AG10803 (cell line): ENCODE measurements at places on chromosomes 12 and 14.
A peak's percentile ranks its signal among the peaks of the same experiment; 100 is the strongest.

GRCh38 chr12:124523071-124523470 is 44.3 kb downstream of the NCOR2 start:
- DNase-seq, result peak; percentile 53

GRCh38 chr12:91186156-91186555 is 3.5 kb upstream of the DCN start:
- no peak for DNase-seq

GRCh38 chr14:89158701-89159100 is 258.3 kb downstream of the FOXN3 start:
- no peak for DNase-seq

DNA sequence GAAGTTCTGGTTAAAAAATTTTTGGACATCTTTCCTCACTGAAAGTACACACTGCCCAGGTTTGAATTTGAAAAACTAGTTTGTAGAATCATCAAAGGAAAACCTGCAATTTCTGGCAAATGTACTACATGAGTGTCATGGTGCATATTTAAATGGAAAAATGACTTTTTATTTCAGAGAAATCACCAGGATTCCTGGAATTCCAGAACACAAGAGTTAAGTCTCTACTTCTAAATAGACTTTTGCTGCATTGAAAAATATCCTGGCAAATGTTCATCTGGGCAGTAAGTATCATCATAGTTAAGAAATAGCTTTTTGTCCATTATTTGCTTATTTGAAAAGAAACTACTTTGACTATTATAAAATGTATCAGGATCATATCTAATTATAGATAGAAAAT is 275.1 kb downstream of the PRKD1 start:
- peak; percentile 44 for DNase-seq

DNA sequence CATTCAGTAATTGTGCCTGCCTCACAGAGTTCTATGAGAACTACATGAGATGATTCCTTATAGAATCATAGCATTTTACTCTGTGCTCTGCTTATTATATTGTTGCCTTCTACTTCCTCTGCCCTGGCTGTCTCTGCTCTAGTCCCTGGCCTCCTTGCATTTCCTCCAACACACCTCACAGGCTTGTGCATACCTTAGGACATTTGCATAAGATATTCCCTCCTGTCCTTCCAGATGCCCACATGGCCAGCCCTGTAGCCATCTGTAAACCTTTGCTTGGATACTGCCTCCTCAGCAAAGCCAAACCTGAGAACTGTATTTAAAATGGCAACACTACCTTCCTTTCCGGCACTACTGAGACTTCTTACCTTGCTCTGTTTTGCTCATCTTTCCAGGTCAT is 453.6 kb downstream of the NELL2 start:
- no peak for DNase-seq

GRCh38 chr12:32273712-32274111 is 125.6 kb upstream of the FGD4 start:
- DNase-seq, result no peak

DNA sequence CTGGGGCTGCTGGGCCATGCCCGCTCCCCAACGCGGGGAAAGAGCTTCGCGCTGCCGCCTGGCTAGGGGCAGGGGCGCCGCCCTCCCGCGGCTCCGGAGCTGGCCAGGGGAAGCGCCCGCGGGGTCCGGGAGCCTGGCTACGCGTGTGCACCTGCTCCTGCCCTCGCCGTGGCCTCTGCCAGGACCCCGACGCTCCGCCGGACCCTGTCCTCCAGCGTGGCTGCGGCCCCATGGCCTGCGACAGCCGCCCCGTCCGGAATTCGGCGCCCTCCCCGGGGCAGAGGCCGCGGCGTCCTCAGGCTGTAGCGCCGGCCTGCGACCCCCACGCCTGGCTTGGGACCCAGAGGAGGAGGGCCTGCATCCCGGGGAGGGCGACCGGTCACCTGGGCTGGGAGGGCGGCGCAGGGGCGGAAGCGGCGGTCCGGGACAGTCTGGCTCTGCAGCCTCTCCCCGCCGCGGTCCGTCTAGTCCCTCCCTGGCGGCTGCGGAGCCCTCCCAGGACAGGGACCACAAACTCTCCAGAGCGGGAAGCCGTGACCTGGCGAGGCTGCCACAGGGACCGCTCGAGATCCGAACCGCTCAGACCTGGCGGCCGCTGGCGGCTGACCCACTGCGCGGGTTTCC is 85.6 kb downstream of the ALG10 start:
- DNase-seq, result no peak

GRCh38 chr12:13851828-13852227 is 129.6 kb downstream of the GRIN2B start:
- no peak for DNase-seq

DNA sequence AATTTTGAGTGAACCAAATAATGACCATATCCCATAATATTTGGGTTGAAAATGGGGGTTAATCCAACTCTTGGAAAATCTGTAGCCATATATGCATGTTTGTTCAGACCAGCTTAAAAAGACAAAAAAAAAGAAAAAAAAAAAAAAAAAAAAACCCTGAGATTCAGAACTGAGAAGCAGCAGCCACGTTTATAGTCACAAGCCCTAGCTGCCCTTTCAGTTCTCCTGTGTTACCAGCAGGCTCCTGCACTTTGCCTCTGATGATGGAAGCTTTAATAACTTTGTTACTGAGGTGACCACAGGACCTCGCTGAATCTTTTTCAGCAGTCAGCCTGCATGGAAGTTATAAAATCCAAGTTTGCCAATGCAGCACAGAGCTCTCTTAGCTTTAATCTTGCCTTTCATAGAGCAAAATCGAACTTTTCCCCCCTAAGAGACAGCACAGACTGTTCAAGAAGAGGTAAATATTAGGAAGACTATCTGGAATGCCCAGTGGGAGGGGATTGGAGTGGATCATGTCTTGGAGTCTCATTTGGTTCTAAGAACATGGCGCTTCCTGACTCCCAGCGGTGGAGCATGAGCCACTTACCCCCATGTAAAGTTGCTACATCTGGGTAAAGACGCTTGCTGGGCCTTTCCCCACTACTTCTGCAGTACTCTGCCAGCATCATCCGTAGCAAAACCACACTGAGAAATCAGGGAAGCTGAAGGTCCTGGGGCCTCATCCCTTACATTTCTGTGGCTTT is 20.6 kb downstream of the GNG2 start:
- DNase-seq, result peak; percentile 92

DNA sequence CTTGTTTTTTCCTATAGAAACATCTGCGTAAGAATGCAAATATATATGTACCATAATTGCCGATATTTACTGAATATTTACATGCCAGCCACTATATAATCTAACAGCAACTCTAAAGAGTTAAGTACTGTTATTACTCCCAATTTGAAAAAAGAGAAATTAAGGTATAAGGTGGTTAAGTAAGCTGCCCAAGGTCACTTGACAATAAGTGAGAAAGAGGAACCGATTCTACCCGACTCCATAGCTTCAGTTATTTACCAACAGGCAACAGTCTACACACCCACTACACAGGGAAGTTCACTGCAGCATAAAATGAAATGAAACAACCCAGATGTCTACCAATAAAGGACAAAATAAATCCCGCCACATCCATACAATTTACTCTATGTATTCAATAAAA is 1.1 kb downstream of the MIS18BP1 start:
- peak; percentile 15 for DNase-seq

DNA sequence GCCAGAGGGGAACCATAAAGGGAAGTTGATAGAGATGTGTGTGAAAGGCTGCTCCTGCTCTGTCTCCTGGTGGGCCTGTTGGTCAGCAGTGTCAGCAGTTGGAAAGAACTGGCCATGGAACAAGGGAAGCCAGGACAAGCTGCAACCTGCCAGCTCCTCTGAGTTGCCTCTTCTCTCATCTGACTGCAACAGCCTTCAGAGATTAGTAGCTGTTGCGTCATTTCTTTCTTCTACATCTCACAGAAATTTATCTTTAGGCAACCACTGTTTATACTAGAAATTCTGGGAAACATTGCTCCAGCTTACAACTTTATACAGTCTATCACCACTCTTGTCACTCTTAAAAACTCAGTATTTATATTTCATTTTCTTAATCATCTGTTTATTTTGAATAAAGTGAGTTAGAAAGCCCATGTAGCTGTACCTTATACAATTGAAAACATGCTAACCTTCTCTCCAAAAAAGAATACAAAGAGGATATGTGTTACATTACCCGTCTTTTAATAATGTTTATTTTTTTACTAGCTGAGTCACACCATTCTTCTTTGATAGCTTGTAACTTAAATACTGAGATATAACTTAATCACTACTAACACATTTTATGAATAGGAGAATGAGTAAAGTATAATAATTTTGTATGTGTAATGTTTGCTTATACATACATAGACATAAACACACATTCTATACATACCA is 224.2 kb downstream of the LRFN5 start:
- peak; percentile 1 for DNase-seq

GRCh38 chr14:68491793-68492192 is 301.1 kb downstream of the ZFP36L1 start:
- no peak for DNase-seq

DNA sequence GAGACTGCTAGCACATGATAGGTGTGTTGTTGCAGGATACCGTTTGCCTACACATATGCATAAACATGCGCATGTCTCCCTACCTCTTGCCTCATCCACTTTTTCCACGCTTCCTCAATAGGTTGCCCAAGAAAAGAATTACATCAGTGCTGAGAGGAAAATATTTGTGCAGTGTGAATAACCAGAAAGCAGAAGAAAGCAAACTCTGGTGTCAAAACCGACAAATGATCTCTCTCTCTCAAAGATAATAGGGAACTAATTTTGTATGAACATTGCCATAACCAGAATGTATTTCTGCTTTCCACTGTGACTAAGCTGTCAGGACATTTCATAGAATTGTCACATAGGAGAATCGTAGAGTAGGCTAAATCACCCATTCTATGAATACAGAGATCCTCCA is 1.3 kb downstream of the CLEC7A start:
- DNase-seq, result no peak

GRCh38 chr12:58602179-58602578 is 318.1 kb downstream of the LRIG3 start:
- DNase-seq, result no peak

DNA sequence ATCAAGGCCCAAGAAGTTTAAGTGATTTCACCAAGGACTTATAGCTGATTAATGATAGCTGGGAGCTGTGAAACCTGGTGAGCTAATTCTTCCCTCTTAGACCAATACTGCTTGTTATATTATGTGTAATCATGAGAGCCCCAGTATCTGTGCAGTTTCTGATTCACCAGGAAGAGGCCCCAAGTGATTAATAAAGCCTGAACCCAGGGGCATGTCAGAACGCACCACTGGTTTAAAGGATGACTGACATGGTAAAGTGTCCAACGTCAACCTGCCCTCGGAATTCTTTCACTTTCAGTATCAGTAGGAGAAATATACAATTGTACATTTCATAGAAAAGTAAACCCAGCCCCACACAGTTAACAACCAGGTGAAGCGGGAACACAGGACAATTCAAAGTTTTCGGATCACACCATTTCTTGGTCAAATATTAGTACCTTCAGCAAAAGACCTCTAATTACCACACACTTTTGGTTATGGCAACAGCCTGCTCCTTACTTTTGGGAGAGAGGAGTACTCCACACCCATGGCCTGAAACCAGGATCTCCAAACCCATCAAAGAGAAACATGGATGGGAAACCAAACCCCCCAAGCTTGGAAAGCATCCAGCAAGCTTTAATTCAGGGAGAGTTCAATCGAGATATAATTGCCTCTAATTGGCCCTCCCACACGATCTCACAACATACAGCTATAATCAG is 28.5 kb downstream of the TMCC3 start:
- DNase-seq, result no peak

DNA sequence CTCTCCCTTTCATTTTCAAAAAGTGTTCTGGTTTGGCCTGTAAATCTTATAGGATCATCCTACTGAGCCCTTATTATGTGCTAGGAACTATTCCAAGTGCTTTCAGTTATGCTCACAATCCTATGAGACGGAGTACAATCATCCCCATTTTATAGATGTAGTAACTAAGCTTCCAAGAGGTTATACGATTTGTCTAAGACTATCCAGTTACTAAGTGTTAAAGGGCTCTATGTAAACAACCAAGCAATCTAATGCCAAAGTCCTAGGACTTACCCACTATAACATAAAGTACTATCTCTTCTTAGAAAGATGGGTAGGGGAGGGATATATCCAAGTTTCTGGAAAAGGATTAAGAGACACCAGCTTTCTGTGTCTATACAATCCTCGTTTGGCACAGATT is 6.7 kb downstream of the CFL2 start:
- DNase-seq, result no peak

DNA sequence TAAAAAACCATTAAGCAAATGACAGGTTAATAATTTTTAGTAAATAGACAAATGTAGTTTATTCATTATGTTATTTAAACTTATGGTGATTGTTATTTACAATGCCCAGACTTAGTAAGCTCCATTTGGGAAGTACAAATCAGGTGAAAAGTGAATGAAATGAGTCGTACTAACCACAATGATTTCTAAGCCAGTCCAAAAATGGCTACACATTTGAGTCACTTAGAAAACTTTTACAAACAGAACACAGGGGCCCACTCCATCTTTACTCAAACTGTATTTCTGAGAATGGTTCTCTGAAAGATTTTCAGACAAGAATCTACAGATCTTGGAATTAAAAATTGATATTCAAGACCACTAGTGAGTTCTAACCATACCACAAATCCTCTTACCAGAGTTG is 653.3 kb upstream of the MIS18BP1 start:
- no peak for DNase-seq

- no peak for DNase-seq
These were observed 431.3 kb downstream of the NPAS3 start for GRCh38 chr14:33369972-33370371.

- DNase-seq, result no peak
These were observed 184.9 kb upstream of the MYL2 start for GRCh38 chr12:111105294-111105693.

DNA sequence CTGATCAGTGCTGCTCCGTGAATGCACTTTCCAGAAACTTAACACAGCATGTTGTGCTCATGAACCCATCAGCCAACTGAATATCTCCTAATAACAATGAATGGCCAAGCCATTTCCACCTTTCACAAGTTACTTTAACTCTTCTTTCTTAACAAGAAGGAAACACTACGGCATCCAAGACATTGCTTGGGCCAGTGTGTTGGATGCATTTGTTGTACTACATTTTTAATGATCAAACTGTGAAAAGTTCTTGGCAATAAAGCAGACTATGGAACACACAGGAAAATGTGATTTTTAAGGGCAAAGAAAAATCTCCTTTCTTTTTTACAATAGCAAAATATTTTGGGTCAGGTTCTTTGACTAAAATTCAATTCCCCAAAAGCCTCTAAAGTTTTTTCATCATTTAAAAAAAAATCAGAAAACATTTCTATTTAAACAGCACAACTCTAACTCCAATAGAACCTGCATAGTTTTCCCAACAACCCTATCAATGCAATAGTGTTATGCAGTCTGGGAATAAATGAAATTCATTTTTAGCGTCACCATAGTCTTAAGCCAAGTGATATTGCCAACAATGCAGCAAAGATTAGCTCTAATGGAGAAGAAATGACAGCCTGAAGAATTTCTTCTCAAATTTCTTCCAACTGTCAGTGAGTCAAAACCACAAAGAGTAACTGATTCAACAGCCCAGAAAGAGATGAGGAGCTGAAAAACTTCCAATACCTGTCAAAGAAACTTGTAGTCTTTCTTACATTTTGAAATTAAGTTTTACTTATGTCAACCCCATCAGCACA is 50.7 kb upstream of the PTPRR start:
- DNase-seq, result peak; percentile 46
